Stimulated activated CD4-positive, alpha-beta T cell treated with anti-CD3 and anti-CD28 coated beads, Interleukin-1b, Interleukin-23, amount 100 ng/mL, for 48 hours (primary cell): ENCODE measurements at places on chromosomes 16 and 17.

DNA sequence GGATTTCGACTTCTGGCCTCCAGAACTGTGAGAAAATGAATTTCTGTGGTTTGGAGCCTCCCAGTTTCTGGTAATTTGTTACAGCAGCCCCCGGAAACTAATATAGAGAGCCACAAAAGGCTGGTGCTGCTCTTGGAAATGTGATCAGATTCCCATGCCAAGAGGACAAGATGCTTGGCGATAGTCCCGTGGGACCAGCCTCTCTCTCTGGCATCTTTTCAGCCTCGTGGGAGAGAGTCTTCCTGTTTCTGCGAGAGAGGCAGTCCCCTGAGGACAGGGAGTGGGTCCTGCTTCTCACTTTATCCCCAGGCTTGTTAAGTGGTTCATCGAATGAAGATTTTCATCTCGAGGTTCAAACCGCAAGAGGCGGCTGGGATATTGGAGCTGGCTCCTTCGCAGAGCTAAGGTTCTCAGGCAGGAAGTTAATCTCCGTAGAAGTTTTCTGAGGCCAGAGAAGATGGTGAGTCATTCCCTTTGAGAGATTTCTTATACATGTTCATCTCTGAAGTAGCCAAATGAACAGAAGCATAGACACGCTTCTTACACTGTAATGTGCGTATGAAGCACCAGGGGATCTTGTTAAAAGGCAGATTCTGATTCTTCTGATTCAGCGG, 211.6 kb upstream of the SDK2 start:
- no peak for DNase-seq

- no peak for DNase-seq
Observed at GRCh38 chr16:49952386-49952785, 72.6 kb upstream of the CNEP1R1 start.

- DNase-seq = peak; percentile 13
Observed at GRCh38 chr17:51365090-51365489, 104.7 kb downstream of the UTP18 start.

DNA sequence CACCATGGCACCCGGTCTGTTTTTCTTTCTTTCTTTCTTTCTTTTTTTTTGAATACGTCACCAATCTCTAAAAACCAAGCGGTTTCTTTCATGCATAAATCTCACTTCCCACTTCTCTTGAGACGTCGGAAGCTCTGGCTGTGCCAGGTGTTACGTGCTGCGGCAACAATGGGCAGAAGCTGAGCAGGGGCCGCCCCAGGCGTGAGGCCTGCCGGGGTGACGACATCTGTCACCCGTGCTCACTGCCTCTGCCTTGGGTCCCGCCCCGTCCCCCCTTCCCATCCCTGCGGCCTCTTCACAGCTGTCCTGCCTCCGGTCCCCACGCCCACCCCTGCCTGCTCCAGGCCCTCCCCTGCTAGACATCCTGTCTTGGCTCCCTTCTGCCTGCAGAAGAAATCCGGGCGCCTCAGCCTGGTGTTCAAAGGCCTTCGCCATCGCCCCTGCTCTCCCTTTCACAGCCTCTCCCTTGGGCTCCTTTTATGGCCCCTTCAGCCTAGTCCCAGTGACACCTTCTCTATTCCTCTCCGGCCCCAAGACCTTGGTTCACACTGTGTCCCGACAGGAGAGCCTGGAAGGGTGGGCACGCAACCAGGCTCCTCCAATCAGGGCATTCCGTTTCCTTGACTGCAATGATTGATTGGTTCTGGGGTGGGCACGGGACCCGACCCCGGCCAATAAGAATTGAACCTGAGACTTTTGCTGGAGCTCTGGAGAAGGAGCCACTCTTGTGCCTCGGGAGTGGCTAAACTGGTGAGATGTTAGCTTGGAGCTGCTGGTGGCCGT, 4.8 kb downstream of the P2RX1 start:
- DNase-seq = peak; percentile 85

DNA sequence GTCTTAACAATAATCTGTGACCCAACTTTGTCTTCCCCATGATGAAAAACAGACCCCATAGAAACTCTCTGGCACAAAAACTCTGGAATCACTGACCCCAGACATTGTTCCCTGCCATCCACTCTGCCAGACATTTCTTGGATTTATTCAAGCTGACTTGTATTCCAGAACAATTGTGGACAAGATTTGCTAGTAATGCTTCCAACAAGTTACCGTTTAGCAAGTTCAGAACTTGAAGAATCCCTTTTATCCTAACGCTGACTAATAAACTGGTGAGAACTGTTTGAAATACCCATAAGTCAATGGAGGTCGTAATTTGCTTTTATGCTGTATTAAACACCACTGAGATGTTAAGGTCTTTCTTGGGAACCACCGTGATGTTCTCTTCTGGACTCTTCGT, 10.5 kb downstream of the HSBP1 start:
- DNase-seq = no peak

GRCh38 chr16:10497132-10498101, 83.0 kb downstream of the EMP2 start:
- DNase-seq = no peak

- DNase-seq = no peak
Observed at GRCh38 chr17:17736205-17737183, 55.2 kb downstream of the RAI1 start.

DNA sequence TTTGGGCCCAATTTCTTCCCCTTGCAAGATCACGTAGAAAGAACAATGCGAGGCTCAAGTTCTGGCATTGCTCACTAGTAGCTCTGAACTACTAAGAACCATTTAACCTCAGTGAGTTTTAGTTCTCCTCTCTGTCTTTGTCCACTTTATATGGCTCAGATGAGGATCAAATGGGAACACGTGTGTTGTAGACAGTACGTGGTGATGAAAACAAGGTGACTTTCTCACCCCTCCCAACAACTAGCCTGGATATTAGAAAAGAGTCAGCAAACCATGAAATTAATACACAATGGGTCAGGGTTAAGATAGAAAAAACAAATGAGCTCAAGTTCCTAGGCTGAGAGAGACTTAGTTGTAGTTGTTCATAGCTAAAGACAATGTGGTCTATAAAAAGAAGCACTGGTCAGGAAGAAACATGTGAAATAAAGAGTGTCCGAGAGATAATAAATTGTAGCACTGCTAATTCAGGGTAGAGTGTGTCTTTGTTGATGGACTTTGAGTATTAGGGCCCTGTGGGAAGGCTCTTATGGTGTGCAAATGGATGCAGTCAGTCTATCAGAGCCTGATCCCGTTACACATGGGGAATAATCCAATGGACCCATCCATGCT, 417.0 kb downstream of the HAPSTR1 start:
- DNase-seq = no peak

GRCh38 chr16:75000481-75001081, 1.8 kb downstream of the ZNRF1 start:
- DNase-seq = no peak

GRCh38 chr16:56716761-56717160, 13.2 kb upstream of the NUP93 start:
- no peak for DNase-seq

- no peak for DNase-seq
Observed at GRCh38 chr16:1076801-1077576, 4.4 kb downstream of the SSTR5 start.

GRCh38 chr16:74605332-74605731, 1.6 kb downstream of the GLG1 start:
- no peak for DNase-seq

DNA sequence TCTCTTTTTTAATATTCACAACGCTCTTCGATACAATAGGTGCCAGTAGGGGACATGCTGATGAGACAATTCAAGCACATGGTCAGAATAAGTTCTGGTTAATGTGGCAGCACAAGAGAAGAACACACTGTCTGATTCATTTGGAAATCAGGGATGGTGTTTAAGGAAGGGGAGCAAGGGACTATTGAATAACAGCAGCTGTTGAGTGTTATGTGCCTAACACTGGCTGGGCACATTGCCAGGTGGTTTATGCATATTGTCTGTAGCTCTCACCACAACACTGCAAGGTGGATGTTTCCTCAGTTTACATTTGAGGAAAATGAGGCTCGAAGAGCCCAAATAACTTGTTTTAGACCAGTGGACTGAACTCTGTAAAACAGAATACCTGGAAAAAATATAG, 44.2 kb downstream of the LYRM9 start:
- no peak for DNase-seq

DNA sequence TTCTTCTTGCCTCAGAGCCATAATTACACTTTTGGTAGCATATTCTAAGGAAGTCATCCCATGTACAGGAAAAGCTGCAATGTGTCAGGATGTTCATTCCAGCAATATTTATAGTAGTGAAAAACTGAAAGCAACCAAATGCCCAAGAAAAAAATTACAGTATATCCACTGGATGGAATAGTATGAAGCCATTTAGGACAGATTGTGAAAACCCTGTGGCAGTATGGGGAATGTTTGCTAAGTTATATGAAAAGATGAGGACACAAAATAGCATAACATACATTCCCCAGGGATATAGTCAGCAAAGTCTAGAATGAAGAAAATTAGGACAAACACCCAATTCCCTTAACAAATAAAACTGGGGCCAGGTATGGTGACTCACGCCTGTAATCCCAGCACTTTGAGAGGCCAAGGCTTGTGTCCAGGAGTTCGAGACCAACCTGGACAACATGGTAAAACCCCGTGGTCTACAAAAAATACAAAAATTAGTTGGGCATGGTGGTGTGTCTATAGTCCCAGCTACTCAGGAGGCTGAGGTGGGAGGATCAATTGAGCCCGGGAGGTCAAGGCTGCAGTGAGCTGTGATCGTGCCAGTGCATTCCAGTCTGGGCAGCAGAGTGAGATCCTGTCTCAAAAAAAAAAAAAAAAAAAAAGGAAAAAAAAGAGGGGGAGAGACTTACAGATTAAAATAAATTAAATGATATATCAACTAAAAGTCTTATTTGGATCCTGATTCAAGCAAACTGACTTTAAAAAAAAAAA, 2.3 kb downstream of the LRRC3C start:
- no peak for DNase-seq

GRCh38 chr16:27232061-27232900, 29.0 kb downstream of the KDM8 start:
- DNase-seq = peak; percentile 79

DNA sequence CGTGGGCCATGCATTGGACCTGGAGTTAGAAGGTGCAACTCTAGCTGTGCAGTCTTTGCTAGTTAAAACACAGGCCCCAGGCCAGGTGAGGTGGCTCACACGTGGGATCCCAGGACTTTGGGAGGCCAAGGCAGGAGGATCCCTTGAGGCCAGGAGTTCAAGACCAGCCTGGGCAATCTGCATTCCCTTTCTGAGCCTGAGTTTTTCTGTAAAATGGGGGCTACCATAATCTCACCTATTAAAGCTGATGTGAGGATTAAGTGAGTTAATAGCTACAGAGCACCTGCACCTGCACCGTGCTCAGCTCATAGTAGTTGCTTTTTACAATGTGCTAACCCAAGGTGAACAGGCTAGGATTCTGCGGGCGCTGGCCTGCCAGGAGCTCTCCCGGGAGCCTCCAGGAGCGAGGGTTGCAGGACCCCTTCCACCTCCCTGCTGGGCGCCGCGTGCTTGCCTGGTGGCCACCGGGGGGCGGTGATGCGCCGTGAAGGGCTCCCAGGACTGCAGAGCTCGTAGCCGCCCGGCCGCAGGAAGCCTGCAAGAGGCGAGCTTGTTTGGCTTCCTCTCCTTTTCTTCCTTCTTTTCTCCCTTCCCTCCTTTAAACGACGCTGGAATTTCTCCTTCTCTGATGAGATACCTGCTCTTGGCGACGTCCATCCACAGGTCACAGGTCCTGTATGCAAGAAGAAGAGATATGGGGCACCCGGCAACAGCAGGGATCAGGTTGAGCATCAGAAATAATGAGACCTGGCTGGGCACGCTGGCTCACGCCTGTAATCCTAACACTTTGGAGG, 51.3 kb downstream of the ZFP90 start:
- DNase-seq = peak; percentile 77

- no peak for DNase-seq
Observed at GRCh38 chr17:78697554-78698343, 84.3 kb downstream of the CYTH1 start.

GRCh38 chr16:19645557-19645981, 72.5 kb downstream of the KNOP1 start:
- DNase-seq = no peak

- DNase-seq = peak; percentile 56
Observed at GRCh38 chr16:79598348-79599181, 2.0 kb downstream of the MAF start.

DNA sequence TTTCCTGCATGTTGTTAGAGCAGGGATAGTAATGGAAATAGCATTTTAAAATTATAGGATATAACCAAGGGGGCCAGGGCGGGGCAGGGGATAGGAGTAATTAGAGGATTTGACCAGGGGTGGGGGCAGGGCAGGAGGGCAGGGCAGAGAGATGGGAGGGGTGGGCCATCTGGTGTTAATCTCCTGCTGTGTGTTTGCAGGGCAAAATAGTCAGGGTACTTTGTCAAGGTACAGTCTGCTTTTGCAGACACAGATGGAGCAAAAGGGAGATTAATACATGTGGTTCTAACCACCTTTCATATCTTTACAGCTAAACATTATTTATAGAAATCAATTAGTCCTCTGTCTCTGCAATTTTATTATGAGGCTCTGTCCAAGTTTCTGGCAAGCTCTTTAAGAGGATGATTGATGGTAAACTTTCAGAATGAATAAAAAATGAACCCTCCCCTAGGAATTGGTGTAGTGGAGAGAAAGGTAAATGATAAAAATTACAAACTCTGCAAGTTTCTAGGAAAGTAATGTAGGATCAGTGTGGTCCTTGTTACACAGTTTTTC, 6.6 kb downstream of the ANKFN1 start:
- no peak for DNase-seq

DNA sequence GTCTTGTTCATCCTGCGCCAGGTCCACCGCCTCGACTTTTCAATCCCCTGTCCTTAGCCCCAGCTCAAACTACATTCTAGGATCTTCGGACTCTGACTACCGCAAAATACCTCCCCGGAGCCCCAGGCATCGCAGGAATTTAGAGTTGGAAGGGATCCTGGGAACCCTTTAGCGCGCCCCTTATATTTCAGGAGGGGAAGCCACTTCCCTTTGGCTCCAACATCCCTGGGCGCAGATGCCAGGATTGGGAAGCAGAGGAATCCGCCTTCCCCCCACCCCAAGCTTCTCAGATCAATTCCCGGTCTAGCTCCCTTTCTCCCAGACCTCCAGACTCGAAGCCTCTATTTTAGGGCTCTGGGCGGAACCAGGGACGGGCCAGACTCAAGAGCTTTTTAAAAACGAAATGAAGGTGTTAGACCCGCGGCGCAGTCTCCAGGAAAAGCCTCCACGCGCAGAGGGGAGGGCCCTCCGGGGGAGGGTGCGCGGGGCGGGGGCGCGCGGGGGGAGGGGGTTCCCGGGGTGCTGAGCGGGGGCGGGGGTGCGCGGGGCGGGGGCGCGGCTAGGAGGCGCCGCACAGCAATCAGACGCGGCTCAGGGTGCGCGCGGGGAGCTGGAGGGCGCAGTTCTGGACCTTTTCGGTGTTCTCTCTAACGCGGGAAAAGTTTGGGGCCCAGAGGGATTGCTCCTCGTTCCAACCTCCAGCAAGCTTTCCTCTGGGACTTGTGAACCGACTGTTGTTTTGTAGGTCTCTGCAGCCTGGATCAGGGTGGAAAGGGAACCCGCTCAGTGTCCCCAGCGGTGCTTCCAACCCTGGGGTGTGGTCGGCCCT, 1.6 kb downstream of the AHSP start:
- no peak for DNase-seq
